ENCODE measurements at places on chromosomes 7 and 10. TPM values are rescaled to one million over a fixed set of nuclear protein-coding genes. Genes with fewer than 3 reads are reported as not detected.
A peak's percentile ranks its signal among the peaks of the same experiment; 100 is the strongest.

Gene BTBD16
- 2.0 TPM for total RNA-seq

Gene MCM10
- total RNA-seq = 2.8 TPM

- no peak for DNase-seq
Observed at GRCh38 chr10:17882557-17882956, 69.2 kb upstream of the SLC39A12 start.

DNA sequence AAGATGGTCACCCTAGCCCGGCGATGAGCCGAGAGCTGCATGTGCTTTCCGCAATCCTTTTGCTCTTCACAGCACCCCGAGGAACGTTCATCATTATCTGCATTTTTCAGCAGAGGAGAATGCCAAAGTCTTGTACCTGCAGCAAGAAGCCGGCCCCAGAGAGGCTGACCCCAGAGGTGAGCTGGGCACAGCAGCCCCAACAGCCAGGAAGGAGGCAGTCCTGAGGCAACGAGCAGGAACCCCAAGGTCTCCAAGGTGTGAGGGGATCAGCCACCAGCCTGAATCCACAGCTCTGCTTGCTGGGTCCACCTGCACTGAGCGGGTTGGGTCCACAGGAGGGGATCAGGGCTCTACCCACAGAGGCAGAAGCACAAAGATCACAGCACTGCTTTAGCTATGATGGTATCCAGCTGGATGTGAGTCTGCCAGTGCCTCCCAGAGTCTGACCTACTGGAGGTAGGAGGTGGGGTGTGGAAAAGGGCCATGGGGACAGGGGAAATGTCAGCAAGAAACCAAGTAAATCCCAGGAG is 16.8 kb upstream of the GDF10 start:
- DNase-seq = no peak

GRCh38 chr7:80316811-80317210 is 182.2 kb downstream of the GNAI1 start:
- DNase-seq = no peak

GRCh38 chr7:115226410-115226809 is 304.5 kb downstream of the MDFIC start:
- DNase-seq = no peak

- no peak for DNase-seq
Observed at GRCh38 chr10:30574432-30574796, 55.1 kb downstream of the LYZL2 start.

Gene CADPS2
- total RNA-seq = 8.8 TPM

Gene VAX1
- not detected for total RNA-seq

Gene A1CF
- not detected for total RNA-seq

Gene EIF5AL1
- 0.41 TPM for total RNA-seq

DNA sequence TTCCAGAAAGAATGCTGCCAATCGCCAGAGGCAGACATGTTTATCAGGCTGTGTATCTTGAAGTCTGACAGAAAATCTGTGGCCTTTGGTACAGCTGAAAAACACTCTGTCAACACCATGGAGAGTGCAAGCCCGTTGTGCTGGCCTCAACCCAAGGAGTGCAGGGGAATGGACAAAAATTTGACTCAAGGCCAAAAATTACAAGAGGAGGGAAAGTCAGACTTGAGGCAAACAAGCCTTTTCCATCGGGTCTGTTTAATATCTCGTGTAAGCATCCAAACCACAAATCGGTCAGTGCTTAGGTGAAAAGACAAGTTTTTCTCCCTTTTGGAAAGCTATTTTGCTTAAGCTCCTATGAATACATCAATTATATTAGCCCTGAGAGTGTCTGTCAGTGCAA is 305.3 kb upstream of the NFE2L3 start:
- DNase-seq = no peak

DNA sequence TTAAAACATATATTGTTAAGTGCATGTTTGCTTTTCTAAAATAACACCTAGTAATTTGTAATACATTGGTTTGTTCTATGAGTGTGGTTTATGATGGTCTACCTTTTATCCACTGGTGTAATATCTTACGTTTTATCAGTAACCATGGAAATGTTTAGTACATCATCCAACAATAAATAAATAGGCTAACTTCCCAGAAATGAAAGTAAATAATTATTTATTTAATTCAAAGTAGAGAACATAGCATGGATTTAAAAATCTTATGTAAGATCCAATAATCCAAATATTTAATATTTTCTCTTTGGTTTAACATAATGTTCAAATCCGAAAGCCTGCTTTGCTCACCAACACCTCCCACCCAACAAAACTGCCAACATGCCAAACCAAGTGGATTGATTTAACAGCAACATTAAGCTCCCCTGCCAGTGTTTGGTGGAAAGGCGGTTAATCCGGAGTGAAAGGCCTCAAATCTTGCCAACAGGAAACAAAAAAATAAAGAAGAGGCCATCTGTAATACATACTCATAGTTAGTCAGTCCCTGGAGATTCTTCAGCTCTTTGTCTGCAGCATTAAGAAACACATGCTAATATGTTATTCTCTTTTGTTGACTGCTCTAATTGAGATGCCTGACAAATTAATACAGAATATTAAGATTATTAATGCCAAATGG is 897.8 kb downstream of the CNTNAP2 start:
- no peak for DNase-seq

Gene MAP3K8
- 5.8 TPM for total RNA-seq

DNA sequence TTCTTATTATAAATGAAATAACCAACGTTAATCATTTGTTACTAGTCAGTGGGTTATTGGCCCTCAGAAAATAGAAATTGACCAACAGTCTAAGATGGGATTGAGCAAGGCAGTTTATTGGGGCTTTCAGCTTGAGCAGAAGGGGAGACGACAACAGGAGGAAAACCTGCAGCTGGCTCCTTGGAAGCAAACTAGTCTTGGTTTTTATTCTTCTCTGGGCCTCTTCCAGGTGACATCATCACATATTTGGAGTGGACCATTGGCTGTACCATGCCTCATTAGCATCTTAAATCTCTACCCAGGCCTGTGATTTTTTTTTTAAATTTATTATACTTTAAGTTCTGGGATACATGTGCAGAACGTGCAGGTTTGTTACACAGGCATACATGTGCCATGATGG is 59.0 kb upstream of the CSTF2T start:
- no peak for DNase-seq

Gene GRID2IP
- not detected for total RNA-seq

Gene CARD11
- 31.0 TPM for total RNA-seq

Gene LUC7L2
- 49.3 TPM for total RNA-seq

Gene HGF
- total RNA-seq = not detected

DNA sequence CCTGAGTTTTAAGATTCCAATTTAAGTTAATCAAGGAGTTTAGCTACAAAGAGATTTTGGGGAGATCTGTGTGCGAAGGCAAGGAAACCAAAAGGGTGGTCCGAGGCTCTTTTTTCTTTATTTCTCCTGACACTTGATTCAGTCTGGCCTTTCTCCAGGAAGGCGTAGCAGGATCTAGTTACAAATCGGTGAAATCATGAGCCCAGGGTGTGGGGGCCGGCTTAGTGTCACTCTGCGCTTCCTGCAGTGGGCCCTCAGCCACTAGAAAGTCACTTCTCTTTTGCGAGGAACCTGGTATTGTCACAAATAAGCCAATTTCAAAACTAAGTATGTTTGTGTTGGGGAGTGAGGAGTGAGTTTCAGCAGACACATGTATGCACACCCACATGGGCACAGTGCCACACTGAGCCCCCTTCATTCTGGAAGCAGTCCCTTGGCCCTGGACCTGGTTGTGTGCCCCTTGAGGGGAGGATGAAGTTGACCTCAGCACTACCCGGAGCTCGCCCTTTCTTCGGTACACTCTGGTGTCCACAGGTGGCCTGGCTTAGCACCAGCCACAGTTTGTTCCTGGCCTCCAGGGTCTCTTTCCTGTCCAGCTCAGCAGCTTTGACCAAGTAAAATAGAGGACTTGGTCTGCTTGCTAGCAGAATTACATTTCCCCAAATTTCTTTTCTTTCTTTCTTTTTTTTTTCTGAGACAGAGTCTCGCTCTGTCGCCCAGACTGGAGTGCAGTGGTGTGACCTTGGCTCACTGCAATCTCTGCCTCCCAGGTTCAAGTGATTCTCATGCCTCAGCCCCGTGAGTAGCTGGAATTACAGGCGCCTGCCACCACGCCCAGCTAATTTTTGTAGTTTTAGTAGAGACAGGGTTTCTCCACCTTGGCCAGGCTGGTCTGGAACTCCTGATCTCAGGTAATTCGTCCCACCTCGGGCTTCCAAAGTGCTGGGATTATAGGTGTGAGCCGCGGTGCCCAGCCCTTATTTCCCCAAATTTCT is 84.0 kb upstream of the BTBD16 start:
- DNase-seq = no peak

DNA sequence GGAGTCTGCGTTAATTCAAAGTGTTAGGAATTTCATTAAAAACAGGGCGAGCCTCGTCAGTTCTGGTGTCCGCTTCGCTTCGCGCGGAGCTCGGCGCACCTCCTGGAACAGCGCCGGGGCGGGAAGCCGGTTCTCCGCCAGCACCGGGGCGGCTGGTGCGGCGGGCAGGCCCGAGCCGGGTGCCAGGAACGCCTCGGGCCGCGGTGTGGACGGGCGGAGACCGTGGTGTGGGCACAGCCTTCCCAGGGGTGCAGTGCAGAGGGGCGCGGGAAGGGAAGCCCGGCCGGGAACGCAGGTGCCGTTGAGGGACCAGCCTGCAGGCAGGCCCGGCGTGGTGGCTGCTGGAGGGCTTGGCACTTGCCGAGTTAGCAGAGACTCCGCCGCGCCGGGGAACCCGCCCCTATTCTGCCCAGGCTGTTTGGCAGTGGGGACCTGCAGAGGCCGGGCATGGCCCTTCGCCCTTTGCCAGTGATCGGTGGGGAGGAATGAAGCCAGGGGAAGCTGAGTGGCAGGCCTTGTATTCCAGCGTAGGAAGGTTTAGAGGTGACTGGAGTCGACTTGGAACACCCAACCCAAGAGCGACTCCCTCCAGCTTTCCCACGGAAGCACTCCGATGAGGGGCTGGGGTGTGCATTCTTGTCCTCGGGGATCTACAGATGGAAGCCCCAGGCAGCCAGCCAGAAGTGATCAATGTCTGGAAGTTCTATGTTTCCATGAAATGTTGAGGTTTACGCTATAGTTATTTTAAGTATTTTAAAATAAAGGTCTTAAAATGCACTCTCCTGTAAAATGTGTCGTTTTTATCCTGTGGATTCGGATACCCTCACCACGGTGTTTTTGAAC is 945 bp upstream of the RHEB start:
- DNase-seq = no peak

- DNase-seq = no peak
Observed at GRCh38 chr10:130422366-130423324, 286.5 kb downstream of the GLRX3 start.

GRCh38 chr7:1200045-1200444 is 32.6 kb upstream of the UNCX start:
- DNase-seq = no peak

Gene COL17A1
- total RNA-seq = 0.21 TPM

GRCh38 chr10:63558132-63558784 is 37.1 kb downstream of the REEP3 start:
- no peak for DNase-seq

Gene SCART1
- total RNA-seq = 0.14 TPM

DNA sequence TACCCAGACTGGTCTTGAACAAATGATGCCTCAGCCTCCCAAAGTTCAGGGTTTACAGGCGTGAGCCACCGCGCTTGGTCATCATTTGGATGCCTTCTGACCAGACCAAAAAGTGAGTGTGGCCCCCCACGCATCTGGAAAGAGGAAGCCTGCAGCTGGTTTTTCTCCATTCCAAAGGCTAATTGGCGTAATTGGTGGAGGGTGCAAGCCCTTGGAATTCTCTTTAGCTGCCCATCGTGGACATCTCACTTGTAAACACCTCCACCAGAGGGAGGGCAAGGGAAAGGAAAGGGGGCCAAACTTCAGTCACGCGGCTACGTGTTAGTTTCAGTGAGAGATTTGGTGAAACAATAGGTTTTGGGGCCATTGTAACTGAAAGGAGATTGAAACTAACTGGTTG is 4.1 kb upstream of the ARHGAP21 start:
- DNase-seq = no peak

Gene SORCS1
- 2.1 TPM for total RNA-seq

DNA sequence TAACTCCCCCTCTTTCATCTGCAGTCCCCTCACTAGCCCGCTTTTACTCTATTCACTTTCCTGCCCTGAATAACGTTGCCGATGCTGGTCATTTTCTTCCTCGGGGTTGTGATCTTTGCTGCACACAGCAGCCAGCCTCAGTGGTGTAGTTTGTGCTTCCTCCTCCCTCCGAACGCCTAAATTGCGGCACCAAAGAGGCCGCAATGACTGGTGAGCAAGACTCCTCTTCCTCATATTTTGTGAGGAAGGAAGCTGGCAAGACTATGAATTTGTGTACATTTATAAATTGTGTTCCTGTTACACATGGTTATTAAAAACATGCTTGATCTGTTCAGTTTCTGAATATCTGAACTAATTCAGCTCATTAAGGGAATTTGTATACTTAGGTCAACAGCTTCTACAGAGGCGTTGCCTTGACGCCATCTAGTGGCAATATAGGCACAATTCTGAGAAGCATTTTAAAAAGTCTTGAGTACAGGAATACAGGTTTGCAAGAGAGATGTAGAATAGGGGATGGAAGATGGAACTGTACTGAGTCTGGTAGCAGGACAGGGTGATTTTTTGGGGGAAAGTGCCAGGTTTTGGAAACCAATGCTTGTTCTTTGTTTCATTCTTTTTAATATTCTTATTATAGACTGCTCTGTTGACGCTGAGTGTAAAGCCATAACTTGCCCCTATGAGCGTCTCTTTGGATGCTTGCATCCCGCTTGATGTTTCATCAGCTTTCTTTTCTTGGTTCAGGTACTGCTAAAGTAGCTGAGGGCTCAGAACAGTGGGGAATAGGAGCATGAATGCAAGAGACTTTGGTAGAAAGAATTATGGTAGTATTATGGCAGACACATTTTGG is 4.1 kb upstream of the TAS2R5 start:
- DNase-seq = no peak

- DNase-seq = no peak
Observed at GRCh38 chr10:14751014-14751896, 23.4 kb downstream of the FAM107B start.

Gene NKX2-3
- not detected for total RNA-seq

- peak; percentile 10 for DNase-seq
Observed at GRCh38 chr7:67913604-67914003, 917.0 kb downstream of the TYW1 start.

DNA sequence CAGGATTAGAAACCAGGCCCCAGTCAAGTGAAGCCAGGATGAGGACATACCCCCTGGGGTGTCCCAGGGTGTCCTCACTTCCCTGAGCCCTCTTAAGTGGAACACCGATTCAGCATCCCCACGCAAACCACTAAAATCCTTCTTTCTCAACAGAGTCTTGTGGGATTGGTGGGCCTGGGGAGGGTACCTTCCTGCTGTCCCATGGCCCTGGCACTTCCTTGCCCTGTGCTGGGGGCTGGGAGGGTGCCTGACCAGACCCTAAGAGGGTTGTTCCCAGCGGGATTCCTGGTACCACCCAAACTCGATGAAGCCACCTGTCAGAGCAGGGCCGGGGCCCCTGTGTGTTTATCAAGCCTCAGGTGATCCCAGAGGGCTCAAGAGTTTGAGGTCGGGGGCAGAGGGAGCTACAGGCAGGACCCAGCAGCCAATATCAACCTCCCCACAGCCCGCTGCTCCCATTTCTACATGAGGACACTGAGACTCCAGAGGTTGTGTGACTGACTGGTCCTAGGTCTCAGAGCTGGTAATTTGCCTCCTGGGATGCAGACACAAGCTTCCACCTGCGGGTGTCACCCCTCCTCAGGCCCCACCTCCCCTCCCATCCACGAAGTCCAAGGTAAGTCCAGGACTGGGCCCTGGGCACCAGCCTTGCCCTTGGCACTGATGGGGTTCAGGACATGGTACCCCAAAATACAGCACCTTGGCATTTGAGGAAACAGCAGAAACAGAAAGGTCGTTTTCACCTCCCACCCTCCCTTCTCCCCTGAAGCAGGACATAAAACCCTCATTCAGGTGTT is 31.4 kb downstream of the OAT start:
- no peak for DNase-seq

Data from kidney epithelial cell (primary cell).